ENCODE measurements at places on chromosomes 16 and 17. TPM values are rescaled to one million over a fixed set of nuclear protein-coding genes. Genes with fewer than 3 reads are reported as not detected.
A peak's percentile ranks its signal among the peaks of the same experiment; 100 is the strongest.

CCL22 gene
- 0.60 TPM for total RNA-seq

DNA sequence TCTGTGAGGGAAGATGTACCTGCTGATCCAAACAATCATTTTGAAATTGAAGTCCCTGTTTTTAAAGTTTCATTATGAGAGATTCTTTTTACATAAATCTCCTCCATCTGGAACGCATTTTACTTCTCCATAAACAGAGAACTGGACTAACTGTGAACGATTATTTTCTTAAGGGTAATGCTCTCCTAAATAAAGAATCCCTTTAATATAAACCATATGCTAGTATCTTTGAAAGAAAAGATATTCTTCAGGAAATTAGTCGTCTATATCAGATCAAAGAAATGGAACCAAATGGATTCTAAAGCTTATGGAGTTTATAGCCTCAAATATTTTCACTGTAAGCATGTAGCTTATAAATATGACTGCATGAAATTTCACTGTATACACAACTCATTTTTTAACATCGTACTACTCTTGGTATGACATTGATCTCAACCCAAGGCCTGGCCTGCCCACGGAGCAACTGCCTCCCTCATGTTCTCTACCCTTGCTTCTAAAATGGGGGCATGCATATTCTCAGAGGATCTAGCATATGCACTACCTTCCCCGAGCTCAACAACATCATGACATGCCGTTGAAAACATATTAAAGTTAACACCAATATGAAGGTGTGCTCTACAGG lies 66.4 kb downstream of the MYH10 start:
- no peaks in the 10 kb centered on the region for H3K4me1 ChIP-seq
- peak overlapping the region; percentile 63 for H3K27ac ChIP-seq
- no peak for DNase-seq
- H3K27me3 ChIP-seq: no peaks in the 10 kb centered on the region
- no peak overlapping the region for H3K4me3 ChIP-seq
- peaks cover 56% of the 10 kb centered on the region for H3K36me3 ChIP-seq

- H3K4me1 ChIP-seq: peaks cover 6% of the 10 kb centered on the region
- no peak overlapping the region for H3K27ac ChIP-seq
- DNase-seq: no peak
- no peaks in the 10 kb centered on the region for H3K27me3 ChIP-seq
- no peak overlapping the region for H3K4me3 ChIP-seq
Measured at GRCh38 chr17:31917065-31917529, 15.6 kb upstream of the UTP6 start.

DNA sequence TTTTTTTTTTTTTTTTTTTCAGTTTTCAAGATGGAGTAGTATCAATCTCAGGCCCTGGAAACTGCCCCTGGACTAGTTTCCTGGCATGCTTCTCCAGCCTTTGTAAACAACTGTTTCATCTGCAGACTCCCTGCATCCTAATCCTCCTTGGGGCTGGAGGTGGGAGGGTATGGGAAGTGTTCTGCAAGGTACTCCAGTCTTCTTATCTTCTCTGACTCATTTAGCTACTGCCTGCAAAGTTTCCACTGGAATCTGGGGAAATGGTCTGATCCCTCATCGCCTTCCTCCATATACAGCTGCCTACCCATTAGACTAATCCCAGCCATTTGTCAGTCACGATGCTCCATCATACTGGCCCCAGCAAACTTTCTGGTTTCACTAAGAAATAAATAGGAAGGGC lies 21.5 kb downstream of the COPZ2 start:
- peaks cover 26% of the 10 kb centered on the region for H3K27me3 ChIP-seq
- H3K4me1 ChIP-seq: peaks cover 16% of the 10 kb centered on the region
- no peak overlapping the region for H3K4me3 ChIP-seq
- DNase-seq: no peak

GRCh38 chr17:76491271-76492122 lies 9.7 kb downstream of the RHBDF2 start:
- H3K36me3 ChIP-seq: peaks cover 6% of the 10 kb centered on the region
- H3K4me1 ChIP-seq: peaks cover 13% of the 10 kb centered on the region
